Progenitor cell of endocrine pancreas (in vitro differentiated cells): ENCODE measurements at places on chromosomes 7 and 10.

- DNase-seq = no peak
Observed at GRCh38 chr10:71528371-71529206, 131.9 kb downstream of the CDH23 start.

- DNase-seq = no peak
Observed at GRCh38 chr7:31333291-31333690, 7.2 kb downstream of the NEUROD6 start.

- DNase-seq = no peak
Observed at GRCh38 chr7:94565247-94565894, 55.8 kb downstream of the CASD1 start.

DNA sequence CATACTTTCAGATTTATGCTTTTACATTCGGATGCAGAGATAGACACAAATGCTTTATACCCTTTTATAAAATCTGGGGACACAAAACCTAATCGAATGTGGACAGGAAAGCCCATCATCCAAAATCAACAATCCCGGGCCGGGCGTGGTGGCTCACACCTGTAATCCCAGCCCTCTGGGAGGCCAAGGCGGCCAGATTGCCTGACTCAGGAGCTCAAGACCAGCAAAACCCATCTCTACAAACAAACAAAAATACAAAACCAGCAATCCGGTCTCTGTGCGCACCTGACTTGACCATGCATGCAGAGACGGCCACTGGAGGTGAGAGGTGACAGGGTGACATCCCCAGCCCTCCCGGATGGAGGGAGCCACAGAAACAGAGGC is 13.5 kb downstream of the COBL start:
- DNase-seq = no peak

DNA sequence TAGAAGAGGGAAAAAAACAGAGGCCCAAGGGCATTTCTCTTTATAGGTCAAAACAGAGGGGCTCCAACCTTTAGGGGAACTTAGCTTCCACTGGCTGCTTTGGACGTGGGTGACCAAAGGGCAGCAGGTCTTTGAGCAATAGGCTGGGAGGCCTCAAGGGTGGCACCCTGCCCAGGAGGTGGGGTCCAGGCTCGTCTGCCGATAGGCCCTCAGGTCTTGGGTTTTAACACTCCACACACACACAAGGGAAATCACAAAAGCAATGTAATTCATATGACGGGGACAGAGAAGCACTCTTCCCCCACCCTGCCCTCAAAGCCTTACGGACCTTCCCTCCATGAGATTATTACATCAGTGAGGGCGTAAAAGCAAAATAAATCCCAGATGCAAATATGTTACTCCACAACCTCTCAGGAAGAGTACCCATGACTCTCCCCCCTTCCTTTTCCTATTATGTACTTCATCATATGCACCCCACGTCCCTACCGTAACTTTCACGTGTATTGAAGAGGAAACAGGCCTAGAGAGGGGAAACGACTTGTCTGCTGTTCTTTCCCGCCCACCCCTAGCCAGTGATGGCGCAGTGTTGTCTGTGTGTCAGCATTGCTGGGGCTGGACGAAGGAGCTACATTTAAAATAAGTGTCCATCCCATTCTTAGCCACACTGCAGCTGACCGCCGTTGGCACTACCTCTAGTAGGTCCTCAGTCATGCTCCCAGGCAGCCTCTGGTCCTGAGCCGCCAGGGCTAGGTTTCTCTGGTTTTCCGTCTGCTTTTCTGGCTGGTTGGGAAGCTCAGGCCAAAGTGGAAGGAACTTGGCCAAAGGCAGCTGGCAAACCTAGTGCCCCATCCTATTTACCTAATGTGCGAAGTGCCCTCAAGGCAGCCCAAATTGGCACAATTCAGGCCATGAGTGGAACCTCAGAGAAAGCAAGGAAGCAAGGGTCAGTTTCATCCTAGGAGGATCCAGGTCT is 2.1 kb downstream of the PCBD1 start:
- DNase-seq = no peak

GRCh38 chr10:48786606-48787282 is 102.1 kb downstream of the WDFY4 start:
- no peak for DNase-seq

- no peak for DNase-seq
Observed at GRCh38 chr10:133180192-133180964, 20.4 kb downstream of the KNDC1 start.

- no peak for DNase-seq
Observed at GRCh38 chr7:74324531-74325209, 35.5 kb downstream of the CLIP2 start.

GRCh38 chr10:98377001-98377400 is 38.0 kb downstream of the PYROXD2 start:
- DNase-seq = no peak

GRCh38 chr7:51593628-51594027 is 277.0 kb upstream of the COBL start:
- no peak for DNase-seq

DNA sequence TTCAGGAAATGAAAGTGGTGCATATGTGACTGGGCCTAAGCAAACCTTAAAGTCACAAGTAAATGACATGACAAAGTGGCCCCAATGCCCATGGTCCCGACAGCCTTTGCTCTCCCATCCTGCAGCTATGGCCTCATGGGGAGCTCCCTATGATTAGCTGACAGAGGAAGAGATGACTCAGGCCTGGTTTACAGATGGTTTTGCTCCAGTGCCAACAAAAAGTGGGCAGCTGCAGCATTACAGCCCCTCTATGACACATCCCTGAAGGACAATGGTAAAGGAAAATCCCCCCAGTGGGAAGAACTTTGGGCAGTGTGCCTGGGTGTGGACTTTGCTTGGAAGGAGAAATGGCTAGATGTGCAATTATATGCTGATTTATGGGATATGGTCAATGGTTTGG is 105.1 kb upstream of the ADCY1 start:
- DNase-seq = no peak

GRCh38 chr7:47374538-47374937 is 207.4 kb downstream of the TNS3 start:
- no peak for DNase-seq

DNA sequence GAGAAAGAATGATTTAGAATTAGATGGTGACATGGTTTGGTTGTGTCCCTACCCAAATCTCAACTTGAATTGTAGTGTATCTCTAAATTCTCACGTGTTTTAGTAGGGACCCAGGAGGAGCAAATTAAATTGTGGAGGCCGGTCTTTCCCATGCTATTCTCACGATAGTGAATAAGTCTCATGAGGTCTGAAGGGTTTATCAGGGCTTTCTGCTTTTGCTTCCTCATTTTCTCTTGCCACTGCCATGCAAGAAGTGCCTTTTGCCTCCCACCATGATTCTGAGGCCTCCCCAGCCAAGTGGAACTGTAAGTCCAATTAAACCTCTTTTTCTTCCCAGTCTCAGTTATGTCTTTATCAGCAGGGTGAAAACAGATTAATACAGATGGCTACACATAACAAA is 167.4 kb upstream of the SVIL start:
- no peak for DNase-seq

- DNase-seq = no peak
Observed at GRCh38 chr7:36969376-36969775, 245.1 kb upstream of the AOAH start.

- no peak for DNase-seq
Observed at GRCh38 chr7:85716353-85716752, 529.5 kb upstream of the SEMA3D start.

DNA sequence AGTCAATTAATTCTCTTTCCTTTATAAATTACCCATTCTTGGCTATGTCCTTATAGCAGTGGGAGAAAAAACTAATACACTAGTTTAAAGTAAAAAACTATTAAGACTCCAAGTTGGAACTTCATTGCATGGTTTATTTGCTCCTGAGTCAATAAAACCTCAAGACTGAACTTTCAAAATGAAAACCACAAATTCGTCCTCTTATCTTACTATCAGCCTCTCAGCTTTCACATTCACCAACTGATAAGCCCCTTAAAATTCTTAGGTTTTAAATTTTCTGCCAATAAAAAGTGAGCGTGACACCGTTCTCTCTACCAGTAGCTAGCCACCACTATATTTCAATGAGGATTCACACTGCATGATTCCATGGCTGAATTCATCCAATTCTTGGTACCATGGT is 346.4 kb upstream of the NPSR1 start:
- no peak for DNase-seq

GRCh38 chr7:112182749-112183148 is 23.4 kb downstream of the DOCK4 start:
- no peak for DNase-seq

DNA sequence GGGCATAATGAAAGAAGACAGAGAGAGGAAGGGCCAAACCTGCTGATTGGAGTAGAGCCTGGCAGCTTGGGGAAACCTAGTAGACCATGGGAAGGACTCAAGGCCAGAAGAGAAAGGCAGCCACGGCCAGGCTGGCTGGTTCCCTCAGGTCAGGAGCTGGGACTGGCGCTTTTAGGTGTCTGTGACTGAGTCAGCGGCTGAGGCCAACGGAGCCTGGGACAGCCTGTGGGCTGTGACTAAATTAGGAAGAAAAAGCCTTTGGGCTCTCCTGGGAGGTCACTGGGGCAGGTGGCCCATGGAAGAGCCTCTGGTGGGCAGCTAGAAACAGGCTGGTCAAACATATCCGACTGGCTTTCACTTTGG is 108.9 kb upstream of the PDCD4 start:
- DNase-seq = no peak

- DNase-seq = no peak
Observed at GRCh38 chr10:68302503-68302823, 29.4 kb upstream of the HNRNPH3 start.
